ENCODE measurements at places on chromosomes 2 and 18. TPM values are rescaled to one million over a fixed set of nuclear protein-coding genes. Genes with fewer than 3 reads are reported as not detected.
A peak's percentile ranks its signal among the peaks of the same experiment; 100 is the strongest.

- H3K4me3 ChIP-seq: no peak overlapping the region
- peaks cover 87% of the 10 kb centered on the region for H3K4me1 ChIP-seq
- H3K27ac ChIP-seq: peak overlapping the region; percentile 93
- peaks cover 84% of the 10 kb centered on the region for H3K36me3 ChIP-seq
Measured at GRCh38 chr2:42054714-42055430, 7.1 kb downstream of the PKDCC start.

DNA sequence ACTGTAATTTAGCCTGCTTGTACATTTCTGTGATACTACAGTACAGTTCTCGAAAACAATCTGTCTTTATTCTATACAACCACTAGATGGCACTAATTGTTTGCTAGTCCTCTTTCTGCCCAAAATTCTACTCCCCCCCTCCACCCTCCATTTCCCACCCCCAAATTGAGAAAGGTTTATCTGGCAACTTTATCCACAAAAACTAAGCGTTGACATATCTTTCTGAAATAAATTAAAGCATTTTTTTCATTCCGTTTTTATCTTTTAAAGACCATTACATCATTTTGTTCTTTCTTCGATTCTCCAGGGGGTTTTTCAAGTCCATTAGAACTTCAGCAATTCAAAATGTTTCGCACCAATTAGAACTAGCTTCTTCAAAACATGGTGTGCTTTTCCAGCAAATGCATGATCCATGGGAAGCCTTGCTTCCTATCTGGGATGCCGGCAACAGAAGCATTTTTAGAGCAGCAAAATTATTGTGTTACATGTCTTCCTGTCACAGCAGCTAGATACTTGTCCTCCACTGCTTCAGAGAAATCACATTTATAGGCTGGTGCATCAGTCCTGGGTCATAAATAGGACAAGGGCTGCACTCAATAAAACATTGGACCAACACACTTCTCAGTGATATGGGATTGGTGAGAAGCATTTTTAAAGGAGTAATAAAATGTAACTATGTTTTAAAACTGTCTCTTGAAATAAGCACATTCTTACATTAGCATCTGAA lies 241.3 kb downstream of the PAX3 start:
- H3K27ac ChIP-seq: no peak overlapping the region
- peaks cover 9% of the 10 kb centered on the region for H3K27me3 ChIP-seq
- no peak for DNase-seq
- H3K36me3 ChIP-seq: no peaks in the 10 kb centered on the region

DNA sequence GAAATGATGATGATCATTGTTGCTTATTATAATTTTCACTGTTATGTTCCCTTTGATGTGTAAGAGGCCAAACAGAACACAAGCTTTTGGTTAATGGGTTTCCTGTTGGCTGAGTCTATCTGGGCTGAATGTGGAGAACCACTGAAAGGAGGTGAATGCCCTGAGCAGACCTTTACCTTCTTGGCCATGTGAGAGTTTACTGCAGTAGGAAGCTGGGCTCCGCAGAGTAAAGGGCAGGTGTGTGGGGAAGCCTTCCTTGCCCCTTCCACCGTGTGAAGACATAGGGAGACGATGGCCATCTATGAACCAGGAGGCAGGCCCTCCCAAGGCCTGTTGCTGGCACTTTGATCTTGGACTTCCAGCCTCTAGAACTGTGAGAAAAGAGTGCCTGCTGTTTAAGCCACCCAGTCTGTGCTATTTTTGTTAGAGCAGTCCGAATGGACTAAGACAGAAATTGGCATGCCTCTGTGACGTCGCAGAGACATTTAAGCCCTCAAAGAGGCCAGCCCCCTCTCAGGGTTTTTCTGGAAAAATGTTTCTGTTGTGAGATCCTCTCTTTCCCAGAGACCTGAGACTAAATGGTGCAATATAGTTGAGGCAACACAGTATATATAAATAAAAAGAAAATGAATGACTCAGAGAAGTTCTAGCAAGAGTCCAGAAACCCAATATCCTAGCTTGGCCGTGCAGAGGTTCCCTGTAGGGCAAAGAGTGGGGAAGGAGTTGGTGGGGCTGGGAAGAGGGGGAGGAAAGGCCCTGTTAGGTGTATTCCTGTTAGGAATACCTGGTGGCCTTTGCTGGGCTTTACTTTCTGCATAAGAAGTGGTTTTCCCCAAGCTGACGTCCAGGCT lies 121.9 kb upstream of the LGALSL start:
- H3K27ac ChIP-seq: no peak overlapping the region
- H3K4me3 ChIP-seq: no peak overlapping the region
- no peak for DNase-seq
- no peaks in the 10 kb centered on the region for H3K27me3 ChIP-seq
- H3K4me1 ChIP-seq: peaks cover 34% of the 10 kb centered on the region
- H3K36me3 ChIP-seq: no peaks in the 10 kb centered on the region

DNA sequence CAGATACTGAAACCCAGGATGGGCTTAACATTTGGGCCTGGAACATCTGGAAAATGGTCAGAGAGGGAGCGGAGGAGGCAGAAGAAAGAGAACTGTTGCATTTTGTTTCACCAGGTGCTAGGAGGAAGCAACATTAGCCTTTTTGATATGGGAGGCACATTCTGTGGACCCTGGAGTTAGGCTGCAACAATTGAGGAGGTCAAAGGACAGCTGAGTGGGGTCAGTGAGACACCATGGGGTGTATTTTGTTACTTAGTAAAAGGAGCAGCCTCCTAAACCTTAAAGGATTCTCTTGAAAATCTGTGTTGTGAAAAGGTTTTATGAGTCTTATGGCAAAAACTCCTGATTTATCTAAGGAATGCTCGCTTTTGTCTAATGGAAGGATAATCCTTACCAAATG lies 124.9 kb downstream of the GREB1L start:
- no peak overlapping the region for H3K27ac ChIP-seq
- no peak overlapping the region for H3K4me3 ChIP-seq
- no peaks in the 10 kb centered on the region for H3K27me3 ChIP-seq
- no peak for DNase-seq
- H3K4me1 ChIP-seq: no peaks in the 10 kb centered on the region
- H3K36me3 ChIP-seq: no peaks in the 10 kb centered on the region

DNA sequence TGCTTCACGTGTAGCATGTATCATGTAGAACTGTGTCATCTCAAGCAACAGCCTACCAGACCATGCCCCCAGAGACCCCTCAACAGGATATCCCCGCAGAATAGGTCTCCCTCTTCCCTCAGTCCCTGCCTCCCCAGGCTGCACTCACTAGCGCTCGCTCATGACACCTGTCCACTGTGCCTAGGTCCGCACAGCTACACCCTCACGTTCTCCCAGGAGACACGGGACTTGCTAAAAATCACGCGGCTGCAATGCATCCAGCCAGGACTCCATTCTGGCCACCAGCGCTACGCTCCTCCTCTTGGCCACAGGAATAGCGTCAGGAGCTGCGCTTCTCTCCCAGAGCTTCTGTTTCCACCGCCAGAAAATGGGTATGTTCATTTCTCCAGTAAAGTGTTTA lies 2.5 kb downstream of the PXDN start:
- peaks cover 52% of the 10 kb centered on the region for H3K4me1 ChIP-seq
- H3K27me3 ChIP-seq: no peaks in the 10 kb centered on the region
- DNase-seq: no peak

STARD6 gene
- 0.18 TPM for total RNA-seq
